Right renal pelvis (tissue), 4 donors: ENCODE measurements at places on chromosomes 12 and 14. TPM values are rescaled to one million over a fixed set of nuclear protein-coding genes. Genes with fewer than 3 reads are reported as not detected.

- DNase-seq = no peak
These were observed 290.7 kb upstream of the TMPO start for GRCh38 chr12:98224584-98225221.

GRCh38 chr12:126858560-126858959 lies 1408.4 kb upstream of the TMEM132C start:
- DNase-seq = no peak

PLEKHH1 gene
- 40.6 TPM for polyA plus RNA-seq

APOF gene
- 0.18 TPM for polyA plus RNA-seq

CLEC1B gene
- 3.3 TPM for polyA plus RNA-seq

RASAL1 gene
- 7.7 TPM for polyA plus RNA-seq

RSRC2 gene
- 188 TPM for polyA plus RNA-seq

TSPAN11 gene
- 7.5 TPM for polyA plus RNA-seq
